ENCODE measurements at places on chromosomes 3 and 15.

- no peak for DNase-seq
These were observed 77.0 kb downstream of the BBX start for GRCh38 chr3:107599772-107600145.

DNA sequence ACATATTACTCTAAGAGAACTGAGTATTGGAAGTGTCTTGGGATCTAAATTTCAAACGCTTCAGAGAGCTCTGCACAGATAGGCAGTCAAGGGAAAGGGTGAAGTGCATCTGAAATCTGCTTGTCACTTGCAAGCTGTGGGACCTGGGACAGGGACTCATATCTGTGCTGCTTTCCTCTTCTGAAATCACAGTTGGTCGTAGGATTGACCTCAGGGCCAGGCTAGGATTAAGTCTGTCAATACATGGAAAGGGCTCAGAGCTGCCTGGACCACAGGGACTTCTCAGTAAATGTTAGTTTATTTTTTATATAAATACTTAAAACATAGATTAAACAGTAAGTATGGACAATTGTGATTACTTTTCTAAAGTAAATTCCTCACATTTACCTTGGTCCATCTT is 74.7 kb upstream of the CMTM7 start:
- DNase-seq, result no peak

DNA sequence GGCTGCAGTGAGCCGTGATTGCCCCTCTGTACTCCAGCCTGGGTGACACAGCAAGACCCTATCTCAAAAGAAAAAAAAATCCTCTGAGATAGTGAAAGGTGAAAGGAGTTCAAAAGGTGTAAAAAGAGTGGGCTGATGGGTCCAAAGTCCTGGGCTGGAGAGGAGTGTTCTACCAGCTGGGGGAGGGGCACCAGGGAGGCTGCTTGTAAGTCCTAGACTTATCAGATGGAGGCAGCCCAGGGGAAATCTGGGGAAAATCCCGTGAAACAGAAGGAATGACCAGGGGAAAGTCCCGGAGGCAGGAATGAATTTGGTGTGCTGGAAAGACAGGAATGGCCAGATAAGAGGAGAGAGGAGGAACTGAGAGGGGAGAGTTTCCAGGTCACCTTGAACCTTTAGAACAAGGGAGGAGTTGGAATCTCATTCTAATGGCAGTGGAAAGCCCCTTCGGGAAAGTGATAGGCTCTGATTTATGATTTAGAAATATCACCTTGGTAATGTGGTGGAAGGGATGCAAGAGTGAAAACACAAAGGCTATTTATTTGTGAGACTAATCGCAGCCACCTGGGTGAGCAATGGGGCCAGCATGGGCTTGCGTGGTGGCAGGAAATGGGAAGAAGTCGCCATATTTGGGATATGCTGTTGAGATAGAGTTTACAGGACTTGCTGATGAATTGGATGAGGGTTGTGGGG is 23.4 kb upstream of the PPP4R2 start:
- DNase-seq, result no peak

GRCh38 chr15:90040618-90041017 is 39.5 kb downstream of the ZNF710 start:
- DNase-seq, result no peak

- DNase-seq, result no peak
These were observed 139.4 kb upstream of the TSC22D2 start for GRCh38 chr3:150268426-150269391.

GRCh38 chr3:28826840-28827239 is 454.0 kb upstream of the RBMS3 start:
- DNase-seq, result no peak

DNA sequence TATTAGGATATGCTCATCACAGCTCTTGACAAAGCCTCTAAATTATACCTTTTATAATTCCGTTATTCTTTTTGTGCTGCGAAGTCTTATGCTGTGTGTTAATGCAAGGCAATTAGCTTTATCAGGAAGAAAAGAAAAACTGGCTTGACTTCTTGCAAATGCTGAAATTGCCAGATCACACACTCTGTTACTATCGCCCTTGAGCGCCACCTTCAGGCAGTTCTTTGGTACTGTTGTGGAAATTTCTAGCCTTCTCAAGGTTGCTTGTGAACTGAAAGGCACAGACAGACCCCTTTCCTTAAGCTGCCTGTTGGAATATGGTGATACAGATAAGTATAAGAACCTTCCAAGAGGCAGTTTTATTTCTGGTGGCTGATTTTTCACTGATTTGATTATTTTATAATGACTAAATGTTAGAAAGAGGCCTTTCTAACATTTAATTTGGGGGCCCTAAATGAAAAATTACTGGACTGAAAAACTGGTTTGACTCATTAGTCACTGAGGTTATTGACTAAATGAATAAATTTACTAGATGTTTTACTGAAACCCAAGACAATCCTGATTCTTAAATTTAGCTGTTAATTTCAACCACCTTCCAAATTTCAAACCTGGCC is 126.2 kb upstream of the RASGRP1 start:
- peak; percentile 33 for DNase-seq

- no peak for DNase-seq
These were observed 12.5 kb downstream of the PCOLCE2 start for GRCh38 chr3:142876417-142876816.

DNA sequence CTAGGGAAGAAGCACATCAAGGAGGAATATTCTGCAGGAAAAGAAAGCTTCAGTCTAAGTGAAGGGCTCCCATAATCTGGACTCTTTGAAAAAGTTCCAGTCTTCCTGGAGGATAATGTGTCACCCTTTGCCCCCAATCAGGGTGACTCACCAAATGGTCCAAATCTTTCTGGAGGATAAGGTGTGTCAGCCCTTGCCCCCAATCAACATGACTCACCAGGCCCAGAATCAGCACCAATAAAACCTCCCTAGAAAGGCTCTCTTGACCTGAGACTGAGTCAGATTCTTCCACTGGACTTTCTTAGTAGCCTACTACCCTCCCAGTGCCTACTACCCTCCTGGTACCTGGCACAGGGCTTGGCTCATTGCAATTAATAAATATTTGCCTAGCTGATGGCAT is 9.5 kb upstream of the ARL14 start:
- DNase-seq, result no peak

DNA sequence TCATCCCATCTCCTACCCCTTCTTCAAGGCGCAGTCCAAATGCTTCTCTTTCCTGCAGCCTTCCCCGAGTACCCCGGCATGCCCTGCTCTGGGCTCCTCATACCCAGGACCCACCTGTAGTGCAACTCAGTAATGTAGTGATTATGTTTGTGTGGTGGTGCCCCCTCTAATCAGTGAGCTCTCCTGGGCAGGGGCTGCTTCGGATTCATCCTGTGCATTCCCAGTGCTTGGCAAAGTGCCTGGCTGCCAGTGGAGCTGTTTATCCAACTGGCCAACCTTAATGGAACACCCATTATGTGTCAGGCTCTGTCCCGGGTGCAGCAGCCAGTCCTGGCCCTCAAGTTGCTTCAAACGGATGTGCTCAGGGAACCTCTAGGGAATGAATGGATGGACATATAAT is 174.4 kb upstream of the LINGO1 start:
- DNase-seq, result no peak

DNA sequence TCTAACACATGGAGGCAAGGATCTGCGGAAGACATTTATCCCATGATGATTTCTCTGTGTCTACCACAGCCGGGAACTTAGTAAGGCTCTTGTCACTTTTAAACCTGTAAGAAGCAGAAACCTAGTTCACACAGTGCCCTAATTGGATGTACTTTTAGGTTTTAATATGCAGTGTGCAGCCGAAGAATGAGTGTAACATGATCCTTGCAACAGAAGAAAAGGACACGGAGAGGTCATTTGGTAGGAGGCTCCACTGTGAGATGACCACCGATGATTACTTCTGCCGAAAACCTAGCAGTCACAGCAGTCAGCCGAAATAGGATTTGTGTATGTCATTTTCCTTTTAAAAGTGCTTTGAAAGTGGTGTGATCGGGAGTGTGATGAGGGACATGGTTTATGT is 6.8 kb downstream of the CACNA1D start:
- DNase-seq, result no peak

DNA sequence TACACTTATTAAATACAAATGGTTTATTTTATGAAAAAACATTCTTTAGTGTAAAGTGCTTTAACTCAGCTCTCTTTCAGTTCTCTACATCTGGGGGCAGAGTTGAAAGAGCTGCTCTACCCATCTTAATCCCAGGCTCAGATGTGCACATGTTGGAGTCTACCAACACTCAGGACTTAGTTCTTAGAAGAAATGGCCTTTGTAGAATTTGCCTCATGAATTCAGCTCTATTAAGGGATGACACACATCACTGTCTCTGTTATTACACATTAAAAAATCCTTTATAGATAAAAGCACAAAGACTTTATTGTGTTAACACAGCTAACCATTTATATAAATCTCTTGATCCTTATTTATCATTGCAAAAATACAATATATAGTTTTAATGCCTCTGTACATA is 31.7 kb upstream of the GSK3B start:
- DNase-seq, result no peak

DNA sequence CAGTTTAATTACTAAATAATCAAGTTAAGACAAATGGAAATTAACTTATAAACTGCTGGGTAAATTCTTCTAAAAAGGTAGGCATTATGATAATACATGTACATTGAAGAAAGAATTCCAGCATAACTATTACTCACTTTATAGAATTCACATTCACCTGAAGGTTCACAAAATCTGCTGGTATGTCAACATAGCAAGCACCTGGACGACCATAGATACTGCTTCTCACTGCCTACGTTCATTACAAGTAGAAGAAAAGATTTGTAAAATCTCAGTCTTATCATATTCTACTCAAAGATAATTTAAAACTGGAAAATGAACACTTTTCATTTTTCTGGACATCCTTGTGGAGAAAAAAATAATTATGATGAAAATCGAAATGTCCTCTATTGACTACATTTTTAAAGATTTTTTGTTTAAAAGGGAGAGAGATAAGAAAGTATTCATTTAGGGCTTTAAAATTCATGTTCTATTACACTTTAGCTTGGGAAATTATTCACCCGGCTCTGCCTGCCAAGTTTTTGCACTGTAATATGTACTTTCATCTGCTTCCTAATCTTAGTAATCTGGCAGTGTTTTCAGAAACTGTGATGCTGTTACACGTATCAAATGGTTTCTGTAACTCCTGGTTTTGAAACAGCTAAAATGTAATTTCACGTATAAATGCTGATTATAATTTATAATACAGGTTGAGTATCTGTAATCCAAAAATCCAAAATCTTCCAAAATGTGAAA is 16.1 kb downstream of the HACL1 start:
- no peak for DNase-seq

DNA sequence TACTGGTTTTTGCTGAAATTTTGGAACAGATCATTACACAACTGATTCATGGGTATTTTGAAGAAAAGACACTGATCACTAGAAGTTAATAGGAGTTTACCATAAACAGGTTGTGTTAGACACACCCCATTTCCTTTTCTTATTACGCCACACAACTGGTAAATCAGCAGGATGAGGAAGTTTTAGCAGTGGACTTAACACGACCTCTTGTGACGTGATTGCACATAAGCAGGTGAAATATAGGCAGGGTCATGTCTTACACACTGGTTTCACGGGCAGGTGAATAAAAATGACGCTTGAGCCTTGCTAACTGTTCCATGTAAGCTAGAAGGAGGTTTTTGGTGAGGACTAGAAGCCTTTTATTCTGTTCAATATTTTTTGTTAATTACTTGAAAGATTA is 27.1 kb upstream of the TPRG1 start:
- DNase-seq, result no peak

- no peak for DNase-seq
These were observed 158.3 kb upstream of the HES1 start for GRCh38 chr3:193977622-193978021.

GRCh38 chr3:40645883-40646282 is 121.1 kb downstream of the ZNF621 start:
- DNase-seq, result no peak

DNA sequence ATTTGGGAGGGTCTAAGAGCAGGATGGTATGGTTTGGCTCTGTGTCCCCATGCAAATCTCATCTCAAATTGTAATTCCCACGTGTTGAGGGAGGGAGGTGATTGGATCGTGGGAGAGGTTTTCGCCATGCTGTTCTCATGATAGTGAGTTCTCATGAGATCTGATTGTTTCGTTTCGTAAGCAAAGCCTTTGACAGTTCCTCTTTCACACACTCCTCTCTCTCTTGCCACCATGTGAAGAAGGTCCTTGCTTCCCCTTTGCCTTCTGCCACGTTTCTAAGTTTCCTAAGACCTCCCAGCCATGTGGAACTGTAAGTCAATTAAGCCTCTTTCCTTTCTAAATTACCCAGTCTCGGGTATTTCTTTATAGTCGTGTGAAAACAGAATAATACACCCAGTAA is 553.7 kb downstream of the TAFA4 start:
- DNase-seq, result no peak

GRCh38 chr3:14204515-14205284 is 26.1 kb downstream of the LSM3 start:
- DNase-seq, result no peak

DNA sequence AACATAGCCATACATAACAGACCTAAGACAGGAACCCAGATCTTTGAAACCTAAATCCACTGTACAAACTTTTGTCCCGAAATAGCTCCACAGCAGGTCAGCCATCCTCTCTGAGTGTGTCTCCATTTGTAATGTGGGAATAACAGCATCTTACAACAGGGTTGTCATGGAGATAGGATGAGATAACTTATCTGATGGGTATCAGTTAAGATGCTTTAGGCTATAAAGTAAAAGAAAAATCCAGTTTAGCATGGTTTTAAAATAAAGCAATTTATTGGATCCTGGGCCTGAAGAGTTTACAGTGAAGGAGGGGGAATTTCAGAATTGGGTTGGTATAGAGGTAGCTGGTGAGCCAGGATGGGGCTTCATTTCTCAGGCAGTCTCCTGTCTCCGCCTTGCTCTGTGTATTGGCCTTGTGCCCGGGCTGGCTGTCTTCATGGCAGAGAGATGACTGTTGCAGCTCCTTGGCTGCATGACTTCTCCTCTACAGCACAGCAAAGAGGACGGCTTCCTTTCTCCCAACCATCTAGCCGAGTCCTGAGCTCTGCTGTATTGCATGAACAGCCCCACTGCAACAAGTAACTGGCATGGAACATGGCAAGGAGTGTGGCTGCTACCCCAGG is 131.9 kb upstream of the PROK2 start:
- no peak for DNase-seq

- peak; percentile 6 for DNase-seq
These were observed 851 bp upstream of the DCBLD2 start for GRCh38 chr3:98902351-98902740.

- DNase-seq, result no peak
These were observed 12.9 kb downstream of the MB21D2 start for GRCh38 chr3:192904632-192905289.

GRCh38 chr3:53137835-53138446 is 7.7 kb upstream of the RFT1 start:
- DNase-seq, result no peak

DNA sequence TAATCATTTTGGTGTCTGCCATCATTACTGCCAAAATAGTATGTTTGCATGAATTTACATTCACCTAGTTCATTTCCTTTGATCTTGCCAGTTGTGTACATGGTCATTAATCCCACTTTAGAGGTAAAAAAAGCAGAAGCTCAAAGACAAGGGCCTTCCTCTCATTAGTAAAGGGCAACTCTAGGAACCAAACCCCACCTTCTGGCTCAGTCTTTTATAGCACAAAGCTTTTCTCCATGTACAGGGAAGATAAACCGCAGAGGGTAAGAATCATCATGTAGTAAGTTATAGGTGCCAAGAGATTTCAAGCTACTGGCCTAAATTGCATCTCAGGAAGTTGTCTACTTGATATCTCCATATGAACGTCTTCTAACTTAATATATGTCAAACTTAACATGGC is 19.3 kb upstream of the SPG21 start:
- DNase-seq, result no peak

All from frontal cortex (tissue), 4 donors.